Activated naive CD8-positive, alpha-beta T cell treated with anti-CD3 and anti-CD28 coated beads for 36 hours (primary cell): ENCODE measurements at places on chromosomes 7 and 10. TPM values are rescaled to one million over a fixed set of nuclear protein-coding genes. Genes with fewer than 3 reads are reported as not detected.

Gene NPC1L1
- not detected for total RNA-seq

Gene RET
- not detected for total RNA-seq

Gene NACAD
- 0.50 TPM for total RNA-seq

Gene VGF
- not detected for total RNA-seq

Gene LLCFC1
- not detected for total RNA-seq

DNA sequence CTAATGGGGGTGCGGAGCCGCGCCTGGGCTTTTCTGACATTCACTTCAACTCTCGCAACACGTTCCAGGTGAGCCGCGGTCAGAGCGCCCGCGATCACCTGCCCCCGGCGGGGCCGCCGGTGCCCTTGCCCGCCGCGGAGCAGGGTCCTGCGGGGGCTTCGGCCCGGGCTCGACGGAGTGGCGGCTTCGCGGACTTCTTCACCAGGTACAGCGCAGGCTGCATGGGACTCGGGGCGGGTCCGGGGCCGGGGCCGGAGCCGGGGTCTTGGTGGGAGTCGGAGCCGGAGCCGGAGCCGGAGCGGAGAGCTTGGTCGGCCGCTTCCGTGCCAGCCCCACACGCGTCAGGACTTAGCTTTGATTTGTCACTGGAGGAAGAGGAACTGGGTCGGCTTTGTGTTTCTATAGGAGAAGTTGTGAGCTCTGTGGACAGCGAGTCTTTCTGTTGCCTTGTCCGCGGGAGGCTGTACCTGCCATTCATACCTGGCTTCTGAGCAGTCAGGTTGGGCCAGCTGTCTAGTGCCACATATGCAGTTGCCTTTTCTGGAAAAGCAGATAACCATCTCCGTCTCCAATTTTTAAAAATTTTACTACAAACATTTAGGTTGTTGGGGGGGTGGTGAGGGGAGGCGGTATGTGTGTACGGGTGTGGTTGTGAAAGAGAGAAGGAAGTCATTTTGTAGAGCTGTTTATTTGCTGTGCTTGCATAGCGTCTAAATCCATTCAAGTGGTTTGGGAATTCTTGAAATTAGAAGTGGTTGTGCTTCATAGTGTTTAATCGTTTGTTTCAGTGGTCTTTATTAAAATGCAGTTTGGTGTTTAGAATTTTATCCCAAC, 1.3 kb downstream of the TBC1D12 start:
- peaks cover 86% of the 10 kb centered on the region for H3K27me3 ChIP-seq
- H3K27ac ChIP-seq = no peak overlapping the region
- peaks cover 5% of the 10 kb centered on the region for H3K4me1 ChIP-seq
- peak; percentile 11 for DNase-seq

- H3K27me3 ChIP-seq = no peaks in the 10 kb centered on the region
- no peak overlapping the region for H3K4me3 ChIP-seq
- peaks cover 5% of the 10 kb centered on the region for H3K36me3 ChIP-seq
- no peak overlapping the region for H3K27ac ChIP-seq
- H3K4me1 ChIP-seq = peaks cover 5% of the 10 kb centered on the region
- no peak for DNase-seq
Measured at GRCh38 chr7:27888736-27889135, 148.8 kb downstream of the TAX1BP1 start.

- no peak overlapping the region for H3K4me3 ChIP-seq
- no peaks in the 10 kb centered on the region for H3K4me1 ChIP-seq
- H3K27me3 ChIP-seq = peaks cover 4% of the 10 kb centered on the region
Measured at GRCh38 chr7:158402471-158402870, 185.2 kb downstream of the PTPRN2 start.

DNA sequence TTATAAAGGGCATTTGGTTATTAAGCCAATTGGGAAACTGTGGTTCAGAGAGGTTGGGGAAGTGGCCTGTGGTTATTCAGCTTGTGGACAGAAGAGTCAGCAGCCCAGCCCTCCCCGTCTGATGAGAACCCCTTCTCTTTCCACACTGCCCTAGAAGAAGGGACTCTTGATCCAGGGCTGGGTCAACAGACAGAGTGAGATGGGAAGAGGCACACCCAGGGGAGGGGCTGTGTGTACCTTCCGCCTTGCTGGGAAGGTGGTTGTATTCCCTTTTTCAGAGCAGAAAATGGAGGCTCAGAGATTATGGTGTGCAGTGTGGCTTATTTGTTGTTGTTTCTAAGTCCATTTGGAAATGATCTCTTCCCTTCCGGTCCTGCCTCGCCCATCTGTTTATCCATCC, 103.4 kb downstream of the GRK5 start:
- peaks cover 61% of the 10 kb centered on the region for H3K4me1 ChIP-seq
- peaks cover 11% of the 10 kb centered on the region for H3K36me3 ChIP-seq
- H3K4me3 ChIP-seq = no peak overlapping the region
- no peak for DNase-seq

DNA sequence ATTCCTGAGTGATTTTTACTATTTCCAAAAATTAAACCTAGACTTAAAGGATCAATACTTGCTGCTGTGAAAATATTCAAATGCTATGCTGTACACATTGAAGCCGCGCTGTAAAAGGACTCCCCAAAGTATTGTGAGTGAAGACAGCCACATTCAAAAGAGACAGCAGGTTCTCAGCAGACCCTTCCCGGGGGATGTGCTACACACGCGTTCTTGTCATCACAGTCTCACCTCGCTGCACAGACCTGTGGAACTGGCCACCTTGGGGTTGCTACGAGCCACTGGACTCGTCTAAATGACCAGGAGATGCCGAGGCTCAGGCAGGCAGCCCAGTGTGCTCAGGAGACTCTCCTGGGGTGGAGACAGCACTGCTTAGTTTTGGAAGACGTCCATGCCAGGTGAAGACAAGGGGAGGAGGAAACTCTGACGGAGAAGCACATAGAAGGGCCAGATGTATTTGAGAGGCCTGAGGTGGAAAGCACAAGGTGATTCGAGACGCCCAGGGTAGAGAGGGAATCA, 367.7 kb upstream of the SHH start:
- no peak overlapping the region for H3K4me3 ChIP-seq
- no peaks in the 10 kb centered on the region for H3K27me3 ChIP-seq
- no peaks in the 10 kb centered on the region for H3K4me1 ChIP-seq
- H3K27ac ChIP-seq = no peak overlapping the region
- H3K36me3 ChIP-seq = no peaks in the 10 kb centered on the region

DNA sequence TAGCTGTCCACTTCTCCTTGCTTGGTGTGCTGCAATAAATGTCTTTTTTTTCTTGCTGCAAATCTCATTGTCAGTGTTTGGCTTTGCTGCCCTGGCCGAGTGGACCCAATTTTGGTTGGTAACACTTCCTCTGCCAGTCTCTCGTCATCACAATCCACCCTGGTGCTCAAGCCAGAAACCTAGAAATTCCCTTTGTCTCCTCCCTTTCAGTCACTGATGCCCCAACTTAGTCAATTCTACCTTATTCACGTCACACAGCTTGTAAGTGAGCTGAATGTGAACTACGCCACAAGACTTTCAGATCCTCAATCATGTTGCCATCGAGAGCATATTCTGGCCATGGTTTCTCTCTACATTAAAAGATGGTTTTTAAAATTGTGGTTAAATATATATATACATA, 13.0 kb upstream of the FRA10AC1 start:
- peaks cover 37% of the 10 kb centered on the region for H3K27me3 ChIP-seq
- no peak for DNase-seq
- no peak overlapping the region for H3K4me3 ChIP-seq
- H3K36me3 ChIP-seq = no peaks in the 10 kb centered on the region
- H3K4me1 ChIP-seq = peaks cover 7% of the 10 kb centered on the region

DNA sequence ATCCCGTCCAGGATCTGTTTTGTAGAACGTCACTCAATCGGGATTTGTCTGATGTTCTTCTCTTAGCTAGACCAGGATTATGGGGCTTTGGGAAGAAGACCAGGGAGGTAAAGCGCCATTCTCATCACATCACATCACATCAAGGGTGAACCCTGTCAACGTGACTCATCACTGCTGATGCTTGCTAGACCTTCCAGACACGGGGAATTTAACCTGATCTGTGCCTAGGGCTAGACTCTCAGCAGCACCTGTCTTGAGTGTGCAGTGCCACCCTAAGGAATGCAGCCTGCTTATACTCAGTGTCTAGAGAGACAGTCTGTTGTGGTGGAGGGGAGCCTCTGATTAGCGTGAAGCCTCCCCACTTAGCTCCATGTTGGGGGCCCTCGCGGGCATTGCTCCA, 678.6 kb upstream of the FOXK1 start:
- H3K27me3 ChIP-seq = no peaks in the 10 kb centered on the region
- DNase-seq = no peak
- no peak overlapping the region for H3K4me3 ChIP-seq
- H3K36me3 ChIP-seq = no peaks in the 10 kb centered on the region
- H3K27ac ChIP-seq = no peak overlapping the region
- H3K4me1 ChIP-seq = peaks cover 1% of the 10 kb centered on the region
